Osteoblast (primary cell): ENCODE measurements at places on chromosomes 5 and 9. TPM values are rescaled to one million over a fixed set of nuclear protein-coding genes. Genes with fewer than 3 reads are reported as not detected.
A peak's percentile ranks its signal among the peaks of the same experiment; 100 is the strongest.

- H3K27me3 ChIP-seq, result no peaks in the 10 kb centered on the region
- no peak overlapping the region for H3K27ac ChIP-seq
- peak overlapping the region; percentile 52 for H3K4me3 ChIP-seq
- no peaks in the 10 kb centered on the region for H3K36me3 ChIP-seq
- peaks cover 9% of the 10 kb centered on the region for H3K4me1 ChIP-seq
These were observed 19.5 kb upstream of the GOLPH3 start for GRCh38 chr5:32193591-32193990.

DNA sequence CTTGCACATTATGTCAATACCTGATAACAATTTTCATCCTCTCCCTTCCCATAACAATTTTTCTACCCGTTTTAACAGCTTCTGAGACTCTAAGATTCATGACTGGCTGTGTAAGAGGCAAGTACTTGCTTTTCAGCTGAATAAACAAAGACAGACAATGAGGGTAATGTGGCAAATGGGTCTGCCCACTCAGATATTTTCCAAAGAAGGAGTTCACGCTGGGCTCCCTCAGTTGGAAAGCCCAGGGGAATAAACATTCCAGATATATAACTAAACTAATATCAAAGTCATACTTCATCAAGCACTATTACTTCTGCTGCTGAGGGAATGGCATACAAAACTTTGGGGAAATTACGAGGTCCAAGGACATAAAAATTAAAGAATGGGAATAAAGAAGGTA, 24.4 kb downstream of the MEGF9 start:
- no peaks in the 10 kb centered on the region for H3K36me3 ChIP-seq
- H3K27me3 ChIP-seq, result no peaks in the 10 kb centered on the region
- peaks cover 36% of the 10 kb centered on the region for H3K4me1 ChIP-seq
- H3K27ac ChIP-seq, result peak overlapping the region; percentile 7

GRCh38 chr9:80789831-80790230, 899.5 kb downstream of the TLE1 start:
- H3K27ac ChIP-seq, result no peak overlapping the region
- DNase-seq, result no peak
- no peaks in the 10 kb centered on the region for H3K4me1 ChIP-seq
- no peaks in the 10 kb centered on the region for H3K27me3 ChIP-seq
- H3K36me3 ChIP-seq, result no peaks in the 10 kb centered on the region

DNA sequence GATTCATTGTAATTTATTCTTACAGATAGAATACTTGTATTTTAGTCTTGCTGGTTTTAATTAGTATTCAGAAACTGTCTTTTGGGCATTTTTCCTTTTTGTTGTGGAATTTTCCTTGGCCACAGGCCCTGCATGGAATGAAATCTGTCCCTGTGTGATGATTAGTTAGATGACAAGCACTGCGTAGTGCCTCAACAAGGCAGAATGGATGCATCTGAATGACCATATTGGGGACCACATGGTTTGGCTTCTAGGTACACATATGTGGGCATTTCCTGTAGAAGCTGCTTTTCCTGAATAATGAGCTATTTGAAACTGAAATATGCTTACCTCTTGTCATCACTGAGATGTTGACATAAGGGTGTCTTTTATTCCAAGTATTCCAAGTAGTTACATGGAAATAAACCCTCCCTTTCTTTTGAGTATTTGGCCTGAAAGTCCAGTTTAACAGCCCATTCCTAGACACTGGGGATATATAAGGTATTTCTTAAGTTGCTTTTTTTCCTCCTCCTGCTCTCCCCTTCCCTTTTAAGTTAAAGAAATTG, 147.3 kb downstream of the YTHDC2 start:
- no peak overlapping the region for H3K27ac ChIP-seq
- no peak overlapping the region for H3K4me3 ChIP-seq
- no peaks in the 10 kb centered on the region for H3K4me1 ChIP-seq
- H3K27me3 ChIP-seq, result no peaks in the 10 kb centered on the region
- no peak for DNase-seq
- H3K36me3 ChIP-seq, result no peaks in the 10 kb centered on the region

GRCh38 chr5:119417891-119418605, 34.2 kb upstream of the HSD17B4 start:
- H3K27ac ChIP-seq, result no peak overlapping the region
- H3K27me3 ChIP-seq, result peaks cover 3% of the 10 kb centered on the region
- no peak overlapping the region for H3K4me3 ChIP-seq
- H3K36me3 ChIP-seq, result no peaks in the 10 kb centered on the region

- H3K4me3 ChIP-seq, result no peak overlapping the region
- no peaks in the 10 kb centered on the region for H3K27me3 ChIP-seq
- no peak for DNase-seq
- H3K27ac ChIP-seq, result no peak overlapping the region
- H3K36me3 ChIP-seq, result no peaks in the 10 kb centered on the region
- peaks cover 42% of the 10 kb centered on the region for H3K4me1 ChIP-seq
These were observed 213.4 kb downstream of the GAS1 start for GRCh38 chr9:86733929-86734328.

GRCh38 chr5:73157414-73158303, 15.3 kb upstream of the TMEM174 start:
- peaks cover 7% of the 10 kb centered on the region for H3K4me1 ChIP-seq
- H3K27ac ChIP-seq, result no peak overlapping the region
- DNase-seq, result no peak
- no peak overlapping the region for H3K4me3 ChIP-seq
- H3K36me3 ChIP-seq, result no peaks in the 10 kb centered on the region
- peaks cover 4% of the 10 kb centered on the region for H3K27me3 ChIP-seq

DNA sequence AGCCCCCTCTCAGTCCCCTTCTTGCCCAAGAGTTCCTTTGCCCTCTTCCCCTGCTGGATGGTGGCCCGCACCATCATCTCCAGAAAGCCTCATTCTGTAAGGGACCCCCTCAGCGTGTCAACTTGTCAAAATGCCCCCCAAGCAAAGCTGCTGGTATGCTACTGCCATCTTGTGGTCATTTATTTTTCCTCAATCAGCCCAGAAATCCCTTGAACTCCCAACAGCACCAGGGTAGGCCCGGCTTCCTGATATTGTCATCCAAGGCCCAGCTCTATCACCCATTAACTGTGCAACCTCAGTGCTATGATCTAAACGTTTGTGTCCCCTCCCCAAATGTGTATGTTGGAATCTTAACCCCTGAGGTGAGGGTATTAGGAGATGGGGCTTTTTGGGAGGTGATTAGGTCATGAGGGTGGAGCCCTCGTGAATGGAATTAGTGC, 53.2 kb upstream of the FBXW11 start:
- H3K27ac ChIP-seq, result no peak overlapping the region
- H3K36me3 ChIP-seq, result peaks cover 48% of the 10 kb centered on the region
- H3K4me3 ChIP-seq, result no peak overlapping the region
- H3K4me1 ChIP-seq, result no peaks in the 10 kb centered on the region

GRCh38 chr9:113477661-113478060, 14.1 kb downstream of the RGS3 start:
- H3K27me3 ChIP-seq, result peaks cover 3% of the 10 kb centered on the region
- no peak overlapping the region for H3K4me3 ChIP-seq
- no peaks in the 10 kb centered on the region for H3K36me3 ChIP-seq
- no peak overlapping the region for H3K27ac ChIP-seq
- H3K4me1 ChIP-seq, result no peaks in the 10 kb centered on the region

- H3K4me3 ChIP-seq, result no peak overlapping the region
- DNase-seq, result no peak
- no peak overlapping the region for H3K27ac ChIP-seq
- H3K27me3 ChIP-seq, result no peaks in the 10 kb centered on the region
- H3K36me3 ChIP-seq, result no peaks in the 10 kb centered on the region
These were observed 84.4 kb downstream of the HTR4 start for GRCh38 chr5:148569948-148570347.

DNA sequence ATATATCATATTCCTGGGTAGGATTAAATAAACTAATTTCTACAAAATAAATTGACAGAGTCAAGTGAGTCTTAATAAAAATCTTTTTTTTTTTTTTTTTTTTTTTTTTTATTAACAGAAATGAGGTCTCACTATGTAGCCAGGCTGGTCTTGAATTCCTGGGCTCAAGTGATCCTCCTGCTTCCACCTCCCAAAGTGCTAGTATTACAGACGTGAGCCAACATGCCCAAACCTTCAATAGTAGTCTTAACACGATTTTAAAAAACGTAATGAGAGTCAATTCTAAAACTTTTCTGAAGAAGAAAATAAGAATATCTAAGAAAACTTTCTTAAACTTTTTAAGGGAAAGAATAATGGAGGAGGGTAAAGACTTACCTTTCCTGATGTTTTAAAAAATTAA, 84.2 kb downstream of the YIPF5 start:
- H3K27ac ChIP-seq, result no peak overlapping the region
- no peak for DNase-seq
- no peaks in the 10 kb centered on the region for H3K27me3 ChIP-seq
- H3K4me3 ChIP-seq, result no peak overlapping the region

GRCh38 chr5:96734871-96735325, 72.7 kb downstream of the CAST start:
- no peaks in the 10 kb centered on the region for H3K27me3 ChIP-seq
- no peak overlapping the region for H3K4me3 ChIP-seq
- peaks cover 39% of the 10 kb centered on the region for H3K36me3 ChIP-seq
- DNase-seq, result no peak
- H3K4me1 ChIP-seq, result peaks cover 12% of the 10 kb centered on the region

DNA sequence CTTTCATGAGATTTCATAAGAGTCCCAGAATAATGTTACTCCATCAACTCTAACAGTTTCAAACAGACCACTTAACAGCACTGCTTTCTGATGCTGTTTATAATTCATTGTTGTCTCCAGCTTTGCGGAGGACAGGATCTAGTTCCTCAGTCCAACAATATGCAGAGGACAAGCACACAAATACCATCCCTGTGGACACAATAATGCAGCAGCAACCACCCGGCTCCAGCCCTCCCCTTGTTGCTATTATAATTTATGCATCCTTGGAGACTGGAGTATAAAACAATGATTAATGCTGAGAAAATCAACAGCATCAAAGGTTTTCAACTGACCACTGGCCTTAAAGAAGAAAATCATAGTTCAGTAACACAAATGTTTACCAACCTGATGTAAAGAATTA, 108.3 kb downstream of the DENND1A start:
- H3K27me3 ChIP-seq, result no peaks in the 10 kb centered on the region
- peaks cover 2% of the 10 kb centered on the region for H3K4me1 ChIP-seq
- no peak for DNase-seq
- H3K27ac ChIP-seq, result no peak overlapping the region

DNA sequence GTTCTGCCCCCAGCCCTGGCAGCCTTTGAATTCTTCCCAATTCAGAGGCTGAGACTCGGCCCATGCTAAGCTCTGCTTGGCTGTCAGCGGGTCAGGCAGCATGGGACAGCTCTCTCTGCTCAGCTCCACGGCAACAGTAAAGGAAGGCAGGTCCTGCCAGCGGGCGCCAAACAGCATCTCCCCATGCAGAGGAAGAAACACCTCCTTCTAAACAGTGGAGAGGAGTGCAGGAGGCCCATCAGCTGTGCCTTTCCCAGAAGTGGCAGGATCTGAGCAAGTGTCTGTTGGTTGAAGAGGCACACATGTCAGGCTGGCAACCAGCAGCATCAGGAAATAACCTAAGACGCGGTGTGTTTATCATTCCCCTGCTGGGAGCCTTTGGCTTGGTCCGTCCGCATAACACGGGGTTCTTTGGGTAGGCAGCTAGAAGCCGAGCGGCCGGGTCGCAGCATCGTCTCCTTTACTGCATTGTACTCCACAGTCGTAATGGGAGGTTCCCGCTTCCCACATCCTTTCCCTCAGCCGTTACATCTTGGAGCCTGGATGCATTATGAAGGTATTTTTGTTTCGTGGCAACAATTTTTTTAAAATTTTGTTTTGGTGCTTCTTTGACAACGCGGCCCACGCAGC, 42.7 kb upstream of the NCS1 start:
- H3K27me3 ChIP-seq, result no peaks in the 10 kb centered on the region
- DNase-seq, result peak; percentile 82
- peak overlapping the region; percentile 98 for H3K27ac ChIP-seq
- H3K36me3 ChIP-seq, result peaks cover 26% of the 10 kb centered on the region

DNA sequence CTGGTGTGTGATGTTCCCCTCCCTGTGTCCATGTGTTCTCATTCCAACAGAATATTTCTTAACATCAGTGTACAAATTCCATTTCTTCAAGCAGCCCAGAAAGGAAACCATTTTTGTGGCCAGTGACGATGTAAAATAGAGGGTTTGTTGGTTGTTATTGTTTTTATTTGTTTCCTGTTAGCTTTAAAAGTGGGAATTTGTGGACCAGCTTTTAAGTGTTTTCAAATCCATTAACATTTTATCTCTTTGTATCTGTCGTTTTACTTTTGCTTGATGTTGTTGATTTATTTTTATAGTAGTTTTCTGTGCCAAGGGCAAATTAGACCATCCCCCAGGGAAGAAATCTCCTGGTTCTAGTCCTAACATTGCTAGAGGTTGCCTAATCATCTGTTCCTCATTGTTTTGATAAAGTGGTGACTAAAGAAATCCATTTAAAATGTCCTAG, 100.0 kb downstream of the GDNF start:
- H3K4me1 ChIP-seq, result peaks cover 64% of the 10 kb centered on the region
- no peaks in the 10 kb centered on the region for H3K36me3 ChIP-seq
- no peak for DNase-seq
- peak overlapping the region; percentile 26 for H3K4me3 ChIP-seq
- no peaks in the 10 kb centered on the region for H3K27me3 ChIP-seq
- peak overlapping the region; percentile 92 for H3K27ac ChIP-seq

GRCh38 chr5:84260939-84261338, 123.7 kb downstream of the EDIL3 start:
- no peaks in the 10 kb centered on the region for H3K27me3 ChIP-seq
- DNase-seq, result no peak
- no peak overlapping the region for H3K27ac ChIP-seq
- no peak overlapping the region for H3K4me3 ChIP-seq

DNA sequence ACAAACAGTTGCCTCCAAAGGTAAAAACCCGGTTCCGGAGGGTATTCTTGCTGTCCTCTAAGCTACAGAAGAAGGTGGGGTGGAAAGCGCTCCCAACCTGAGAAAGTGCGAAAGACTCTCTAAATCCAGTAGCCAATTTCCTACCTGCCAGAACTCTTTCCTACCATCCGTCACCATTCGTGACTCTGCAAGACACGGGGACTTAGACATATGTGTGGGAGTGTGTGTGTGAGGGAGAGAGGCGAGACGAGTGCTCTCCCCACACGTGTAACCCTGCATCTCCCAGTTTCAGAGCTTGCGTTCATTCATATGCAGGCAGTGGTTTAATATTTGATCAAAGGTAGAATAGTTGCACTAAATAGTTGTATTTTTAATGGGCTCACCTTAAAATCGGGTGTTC, 473 bp upstream of the GABRA1 start:
- no peak overlapping the region for H3K4me3 ChIP-seq
- DNase-seq, result no peak
- H3K27me3 ChIP-seq, result no peaks in the 10 kb centered on the region
- H3K36me3 ChIP-seq, result no peaks in the 10 kb centered on the region
- H3K27ac ChIP-seq, result no peak overlapping the region

DNA sequence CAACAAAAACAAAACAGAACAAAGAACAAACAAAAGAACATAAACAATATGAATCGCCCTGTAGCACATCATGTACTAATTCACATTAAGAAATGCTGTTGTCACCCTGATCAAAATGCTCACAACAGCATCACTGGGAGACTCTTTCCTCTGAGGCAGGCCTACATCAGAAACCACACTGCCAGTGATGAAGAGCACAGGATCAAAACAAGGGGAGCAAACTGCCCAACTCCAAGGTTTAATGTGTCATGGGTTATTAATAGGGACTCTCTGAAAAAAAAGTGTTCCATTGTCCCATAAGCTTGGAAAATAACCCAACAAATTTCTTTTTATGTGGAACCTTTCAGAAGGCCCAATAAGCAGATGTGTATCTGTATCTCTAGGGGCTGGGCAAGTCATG, 74.2 kb downstream of the PTPN3 start:
- H3K4me1 ChIP-seq, result no peaks in the 10 kb centered on the region
- DNase-seq, result no peak
- H3K27me3 ChIP-seq, result no peaks in the 10 kb centered on the region

The PCDHB16 gene
- 1.1 and 3.5 TPM in 2 replicates for total RNA-seq

The MSX2 gene
- total RNA-seq, result 1.5 and 2.2 TPM in 2 replicates

The ANXA2R gene
- total RNA-seq, result 3.5 and 3.6 TPM in 2 replicates

The ORM2 gene
- total RNA-seq, result not detected in 2 replicates
